ENCODE measurements at places on chromosomes 1 and 21.

- DNase-seq = no peak
These were observed 1.9 kb upstream of the CAPN2 start for GRCh38 chr1:223710179-223711133.

DNA sequence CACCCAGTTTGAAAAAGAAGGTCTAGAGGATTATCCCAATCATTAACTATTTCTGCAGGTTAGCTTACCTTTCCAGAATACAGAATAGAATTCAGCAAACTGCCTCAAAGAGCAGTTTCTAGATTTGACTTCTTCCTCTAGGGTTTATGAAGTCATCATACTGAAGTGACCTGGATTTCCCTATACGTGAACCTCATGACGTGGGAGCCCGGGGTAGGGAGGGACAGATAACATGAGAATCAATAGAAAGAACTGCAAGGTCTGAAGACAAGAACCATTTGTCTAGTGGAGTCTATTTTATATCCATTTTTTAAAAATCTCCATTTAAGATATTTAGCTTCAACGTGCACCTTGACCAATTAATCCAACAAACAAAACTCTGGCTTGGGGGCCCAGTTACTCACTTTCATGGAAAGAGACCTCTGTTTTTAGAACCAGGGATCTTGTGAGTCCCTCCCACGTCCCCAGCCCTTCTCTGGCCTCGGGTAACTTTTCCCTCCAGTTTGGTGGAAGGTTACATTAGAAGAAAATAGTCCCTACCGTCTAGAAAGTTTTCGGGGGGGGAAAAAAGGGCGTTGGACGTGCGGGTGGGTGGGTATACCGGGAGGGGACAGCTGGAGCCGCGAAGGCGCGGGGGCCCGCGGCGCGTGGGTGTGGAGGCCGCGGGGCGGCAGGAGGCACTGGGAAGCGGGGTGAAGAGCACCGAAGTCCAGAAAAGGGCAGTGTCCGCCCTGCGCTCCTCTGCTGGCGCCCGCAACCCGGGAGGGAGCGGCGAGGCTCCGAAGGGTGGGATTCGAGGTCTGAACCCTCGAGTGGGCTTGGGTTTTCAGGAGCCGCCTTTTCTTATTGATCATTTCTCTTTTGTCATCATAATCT lies 13.8 kb upstream of the POGZ start:
- peak; percentile 73 for DNase-seq

GRCh38 chr1:160952129-160952510 lies 2.5 kb downstream of the ITLN2 start:
- DNase-seq = no peak

- no peak for DNase-seq
These were observed 1.9 kb downstream of the OLIG2 start for GRCh38 chr21:33027401-33028286.

GRCh38 chr1:168894397-168894903 lies 165.4 kb upstream of the DPT start:
- DNase-seq = no peak

GRCh38 chr1:23699280-23700179 lies 7.9 kb downstream of the RPL11 start:
- no peak for DNase-seq

GRCh38 chr1:243597383-243597782 lies 252.7 kb downstream of the AKT3 start:
- DNase-seq = peak; percentile 20

All from choroid plexus epithelial cell (primary cell).